ENCODE measurements at places on chromosomes 5 and 9. TPM values are rescaled to one million over a fixed set of nuclear protein-coding genes. Genes with fewer than 3 reads are reported as not detected.

Gene RELL2
- total RNA-seq: 3.0 TPM

DNA sequence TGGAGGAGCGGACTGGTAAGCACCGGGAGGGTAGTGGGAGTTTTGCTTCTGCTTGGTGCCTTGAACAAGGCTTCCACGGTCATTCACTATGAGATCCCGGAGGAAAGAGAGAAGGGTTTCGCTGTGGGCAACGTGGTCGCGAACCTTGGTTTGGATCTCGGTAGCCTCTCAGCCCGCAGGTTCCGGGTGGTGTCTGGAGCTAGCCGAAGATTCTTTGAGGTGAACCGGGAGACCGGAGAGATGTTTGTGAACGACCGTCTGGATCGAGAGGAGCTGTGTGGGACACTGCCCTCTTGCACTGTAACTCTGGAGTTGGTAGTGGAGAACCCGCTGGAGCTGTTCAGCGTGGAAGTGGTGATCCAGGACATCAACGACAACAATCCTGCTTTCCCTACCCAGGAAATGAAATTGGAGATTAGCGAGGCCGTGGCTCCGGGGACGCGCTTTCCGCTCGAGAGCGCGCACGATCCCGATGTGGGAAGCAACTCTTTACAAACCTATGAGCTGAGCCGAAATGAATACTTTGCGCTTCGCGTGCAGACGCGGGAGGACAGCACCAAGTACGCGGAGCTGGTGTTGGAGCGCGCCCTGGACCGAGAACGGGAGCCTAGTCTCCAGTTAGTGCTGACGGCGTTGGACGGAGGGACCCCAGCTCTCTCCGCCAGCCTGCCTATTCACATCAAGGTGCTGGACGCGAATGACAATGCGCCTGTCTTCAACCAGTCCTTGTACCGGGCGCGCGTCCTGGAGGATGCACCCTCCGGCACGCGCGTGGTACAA lies 556 bp downstream of the PCDHGC3 start:
- DNase-seq: peak; percentile 92

DNA sequence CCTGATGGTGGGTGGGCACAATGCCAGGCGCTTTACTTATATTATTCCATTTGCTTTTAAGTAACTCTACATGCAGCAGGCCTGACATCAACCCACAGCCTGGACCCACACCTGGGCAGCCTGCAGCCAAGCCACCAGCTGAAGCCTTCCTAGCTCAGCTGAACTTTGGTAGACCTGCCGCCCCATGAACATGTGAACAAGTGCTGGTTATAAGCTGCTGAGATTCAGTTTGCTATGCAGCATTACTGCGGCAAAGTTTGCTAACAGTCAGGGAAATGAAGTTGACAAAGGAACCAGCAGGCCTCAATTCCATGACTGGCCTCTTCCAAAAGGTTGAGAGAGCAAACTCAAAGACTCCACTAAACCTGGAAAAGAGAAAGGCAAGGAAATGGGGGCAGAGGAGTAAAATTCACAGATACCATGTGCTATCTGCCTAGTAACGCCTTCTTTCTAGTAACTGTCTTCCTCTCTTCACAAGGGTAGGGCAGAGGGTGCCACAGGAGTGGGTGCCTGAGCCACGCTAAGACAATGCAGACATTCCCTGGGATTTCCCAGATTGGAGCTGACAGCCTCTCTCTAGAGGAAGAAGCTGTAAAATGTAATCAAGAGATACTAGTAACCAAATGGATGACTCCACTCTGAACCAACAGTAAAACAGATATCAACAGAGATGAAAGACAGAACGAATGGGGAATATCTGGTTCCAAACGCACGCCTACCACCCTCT lies 2.9 kb downstream of the BOD1 start:
- DNase-seq: no peak

DNA sequence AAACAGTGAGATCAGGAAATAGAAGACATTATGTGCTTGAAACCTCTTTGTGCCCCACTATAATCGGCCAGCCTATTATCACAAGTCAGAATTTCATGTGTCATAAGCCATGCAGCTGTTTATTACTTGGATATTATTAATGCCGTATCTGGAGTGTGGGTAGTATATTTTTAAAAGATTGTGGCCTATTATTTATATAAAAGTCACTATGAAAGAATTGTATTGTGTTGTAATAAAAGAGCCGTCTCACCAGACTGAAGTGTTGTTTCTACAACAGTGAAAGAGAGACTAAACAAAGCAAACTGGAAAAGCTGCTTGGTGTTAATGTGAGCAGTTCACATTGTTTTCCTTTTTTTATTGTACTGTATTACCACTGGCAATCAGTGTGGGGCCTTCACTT lies 449.1 kb downstream of the PSAT1 start:
- DNase-seq: no peak

All from posterior vena cava (tissue), 2 donors.